ENCODE measurements at places on chromosomes 6 and 20.

GRCh38 chr20:62216636-62217566, 3.2 kb downstream of the HRH3 start:
- no peak for DNase-seq

- no peak for DNase-seq
These were observed 25.0 kb downstream of the KHDC1L start for GRCh38 chr6:73200247-73200646.

GRCh38 chr6:4085332-4085700, 6.4 kb upstream of the FAM217A start:
- no peak for DNase-seq

- no peak for DNase-seq
These were observed 93.6 kb downstream of the KIF16B start for GRCh38 chr20:16479666-16480065.

- DNase-seq = no peak
These were observed 8.5 kb upstream of the BEND6 start for GRCh38 chr6:56946368-56946767.

- DNase-seq = no peak
These were observed 93.9 kb downstream of the CLIC5 start for GRCh38 chr6:45921691-45922281.

DNA sequence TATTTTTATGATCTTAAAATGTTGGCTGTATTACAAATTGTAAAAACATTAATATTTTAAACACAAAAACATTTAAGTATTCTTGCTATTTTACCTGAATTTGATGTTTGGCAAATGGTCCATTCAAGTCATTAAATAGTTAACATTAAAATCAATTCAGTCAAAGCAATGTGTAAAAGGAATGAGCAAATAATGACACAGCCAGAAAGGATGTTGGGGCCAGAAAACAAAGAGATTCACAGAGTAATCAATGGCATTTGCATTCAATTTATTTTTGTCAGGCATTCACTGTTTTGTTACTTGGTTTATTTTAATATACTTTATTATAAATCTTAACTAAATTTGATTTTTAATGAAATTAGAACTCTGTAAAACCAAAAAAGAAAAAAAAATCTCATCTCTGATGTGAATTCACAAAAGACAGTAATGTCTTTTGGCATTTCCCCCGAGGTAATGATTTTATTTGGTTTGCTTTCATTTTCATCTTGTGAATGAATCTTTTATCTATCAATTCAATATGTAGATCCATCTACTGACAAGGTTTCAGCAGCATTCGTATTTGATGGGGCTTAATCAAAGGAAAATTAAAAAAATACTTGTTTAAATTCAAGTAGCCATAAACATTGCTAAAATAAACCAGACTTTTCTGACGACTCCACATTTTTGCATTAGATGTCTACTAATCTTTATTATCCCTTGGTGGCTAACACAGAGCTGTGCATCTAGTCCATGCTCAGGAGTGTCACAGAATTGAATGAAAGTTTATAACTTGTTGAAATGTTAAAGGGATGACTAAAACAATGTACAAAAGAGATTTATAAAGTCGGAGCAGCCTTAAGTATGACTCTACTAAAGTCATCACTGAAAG, 866.7 kb upstream of the GJE1 start:
- no peak for DNase-seq
